AG09309 (cell line): ENCODE measurements at places on chromosomes 11 and 22.

DNA sequence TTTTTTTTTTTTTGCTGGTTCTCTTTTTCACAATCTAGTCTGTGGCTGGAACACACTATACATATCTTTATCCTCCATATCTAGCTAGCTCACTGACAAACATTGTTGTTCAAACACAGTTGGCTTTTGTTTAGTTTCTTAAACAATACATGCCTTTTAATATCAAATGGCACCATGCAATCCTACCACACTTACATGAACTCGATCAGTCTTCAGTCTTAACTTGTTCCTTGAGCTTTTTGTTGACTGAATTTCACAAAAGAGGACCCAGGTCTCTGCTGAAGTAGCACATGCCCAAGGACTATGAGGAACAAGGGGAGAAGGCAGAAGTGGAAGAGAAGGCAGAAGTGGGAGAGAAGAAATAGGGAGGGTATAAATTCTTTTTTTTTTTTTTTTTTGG lies 25.5 kb downstream of the TMEM123 start:
- no peak for DNase-seq

- DNase-seq = no peak
Observed at GRCh38 chr11:103295704-103296103, 186.5 kb downstream of the DYNC2H1 start.

DNA sequence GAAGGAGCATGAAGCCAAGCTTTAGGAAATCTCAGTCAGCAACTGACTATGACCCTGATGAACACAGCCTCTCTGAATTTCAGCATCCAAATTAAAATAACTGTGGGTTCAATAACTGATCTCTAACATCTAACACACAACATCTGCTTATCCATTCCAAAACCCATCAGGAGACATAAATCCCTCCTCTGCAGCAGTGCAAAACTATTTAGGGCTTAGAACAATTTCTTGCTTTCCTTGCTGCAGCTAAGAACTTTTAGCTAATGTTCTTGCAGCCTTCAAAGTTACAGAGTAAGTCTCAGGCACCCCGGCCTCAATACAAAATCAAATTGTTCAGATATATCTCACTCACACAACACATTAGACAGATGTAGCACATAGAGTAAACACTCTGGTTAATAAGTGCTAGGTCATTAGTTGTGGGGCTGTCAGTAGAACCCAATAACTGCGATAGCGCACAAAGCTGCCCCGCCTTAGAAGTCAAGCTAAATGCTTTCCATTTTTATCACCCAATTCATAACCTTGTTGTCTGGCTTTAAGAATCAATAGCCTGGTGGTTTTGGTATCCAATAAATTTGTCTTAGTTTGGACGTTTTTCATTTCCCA lies 139.6 kb downstream of the LARGE1 start:
- no peak for DNase-seq

- DNase-seq = no peak
Observed at GRCh38 chr22:45534339-45535192, 31.9 kb downstream of the FBLN1 start.

DNA sequence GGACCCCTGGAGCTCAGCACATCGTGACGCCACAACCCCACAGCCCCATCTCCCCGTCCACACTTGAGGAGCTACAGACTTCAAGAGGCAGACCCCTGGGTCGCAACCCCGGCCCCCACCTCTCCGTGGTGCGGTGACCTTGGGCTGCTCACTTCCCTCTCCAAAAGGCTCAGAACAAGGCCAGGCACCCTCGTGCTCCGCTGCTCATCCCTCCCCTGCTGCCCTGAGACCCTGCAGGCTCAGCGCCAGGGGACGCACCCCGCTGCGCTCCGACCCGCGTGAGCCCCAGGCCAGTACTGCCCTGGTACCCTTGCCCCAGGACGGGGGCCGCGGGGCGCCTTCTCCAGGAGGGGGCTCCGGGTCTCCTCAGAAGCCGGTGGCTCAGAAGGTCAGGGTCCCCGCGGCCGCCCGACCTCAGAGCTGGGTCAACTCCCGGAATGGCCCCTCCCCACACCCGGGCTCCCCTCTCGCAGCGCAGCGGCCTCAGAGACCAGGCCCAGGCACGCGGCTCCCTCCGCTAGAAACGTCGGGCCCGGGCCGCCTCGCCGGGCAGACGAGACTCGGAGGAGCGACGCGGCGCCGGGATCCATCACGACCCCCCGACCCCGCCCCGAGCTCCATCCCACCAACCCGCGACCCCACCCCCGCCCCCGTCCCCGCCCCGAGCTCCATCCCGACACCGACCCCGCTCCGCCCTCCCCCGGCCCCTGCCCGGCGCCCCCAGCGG lies 563 bp downstream of the GATD1 start:
- no peak for DNase-seq

DNA sequence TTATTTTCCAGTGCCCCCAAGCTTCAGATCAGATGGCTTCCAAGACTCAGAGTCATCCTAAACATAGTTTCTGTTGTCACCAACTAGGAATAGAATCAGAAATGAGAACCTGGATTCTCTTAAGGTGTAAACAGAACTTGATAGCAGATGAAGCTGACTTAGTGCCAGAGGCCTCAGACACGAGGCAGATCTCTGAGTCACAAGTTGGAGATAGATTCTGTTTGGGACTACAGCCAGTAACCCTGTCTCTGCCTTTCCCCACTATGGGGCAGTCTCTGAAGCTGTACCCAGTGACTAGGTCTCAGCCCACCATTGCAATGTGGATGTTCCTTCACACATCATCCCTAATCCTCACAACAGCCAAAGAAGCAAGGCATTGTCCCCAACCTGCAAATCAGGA lies 25.4 kb downstream of the NEU3 start:
- peak; percentile 37 for DNase-seq

- DNase-seq = no peak
Observed at GRCh38 chr11:107590460-107591377, at the start of gene ELMOD1. ELMOD1 (plus strand) TSS chr11:107591147; CDS start chr11:107618190, 27,043 bp downstream.

DNA sequence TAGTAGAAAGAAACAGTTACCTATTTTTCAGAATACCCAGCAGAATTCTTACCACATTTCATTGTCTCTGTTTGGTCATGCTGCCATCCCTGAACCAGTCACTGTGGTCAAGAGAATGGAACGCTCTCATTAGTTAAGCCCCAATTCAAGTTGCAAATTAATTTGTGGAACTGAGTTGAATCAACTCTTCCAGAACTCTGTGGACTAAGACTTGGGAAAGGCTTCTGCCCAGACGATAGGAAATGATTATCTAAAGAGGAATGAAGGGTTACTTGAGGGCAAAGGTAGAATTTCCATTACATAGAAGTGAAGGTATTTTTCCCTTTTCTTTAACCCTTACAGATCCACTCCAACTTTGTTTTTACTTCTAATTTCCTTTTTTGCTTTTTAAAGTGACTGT lies 286.4 kb downstream of the DYNC2H1 start:
- peak; percentile 5 for DNase-seq

GRCh38 chr11:113106507-113106906 lies 145.3 kb downstream of the NCAM1 start:
- DNase-seq = no peak

DNA sequence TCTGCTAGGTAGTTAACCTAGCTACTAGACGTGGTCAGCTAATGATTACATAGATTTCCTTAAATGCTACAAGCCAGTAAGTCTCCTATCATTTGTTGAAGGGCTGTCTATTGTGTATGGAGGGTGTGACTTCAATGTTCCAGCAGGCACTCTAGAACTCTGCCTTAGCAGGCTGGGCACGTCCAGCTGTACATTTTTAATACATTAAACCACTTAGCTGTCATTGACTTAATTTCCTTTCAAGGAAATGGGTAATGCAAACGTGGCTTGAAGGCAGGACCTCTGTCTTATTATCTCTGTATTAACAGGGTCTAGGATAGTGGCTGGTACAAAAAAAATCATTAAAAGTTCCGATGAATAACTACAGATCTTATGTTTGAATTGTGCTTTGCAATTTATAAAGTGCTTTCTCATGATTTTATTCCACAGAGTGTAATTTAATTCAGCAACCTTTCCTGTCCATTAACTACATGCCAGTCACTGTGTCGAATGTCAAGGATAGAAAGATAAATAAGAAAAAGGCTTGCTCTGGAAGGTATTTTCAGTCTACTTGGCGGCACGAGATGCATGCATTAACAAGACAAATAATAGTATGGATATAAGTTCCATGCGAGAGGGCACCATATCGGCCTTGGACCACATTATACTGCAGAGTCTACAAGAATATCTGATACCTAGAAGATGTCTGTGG lies 60.3 kb downstream of the APOL3 start:
- DNase-seq = no peak

- no peak for DNase-seq
Observed at GRCh38 chr11:33195462-33196173, 34.3 kb upstream of the CSTF3 start.

DNA sequence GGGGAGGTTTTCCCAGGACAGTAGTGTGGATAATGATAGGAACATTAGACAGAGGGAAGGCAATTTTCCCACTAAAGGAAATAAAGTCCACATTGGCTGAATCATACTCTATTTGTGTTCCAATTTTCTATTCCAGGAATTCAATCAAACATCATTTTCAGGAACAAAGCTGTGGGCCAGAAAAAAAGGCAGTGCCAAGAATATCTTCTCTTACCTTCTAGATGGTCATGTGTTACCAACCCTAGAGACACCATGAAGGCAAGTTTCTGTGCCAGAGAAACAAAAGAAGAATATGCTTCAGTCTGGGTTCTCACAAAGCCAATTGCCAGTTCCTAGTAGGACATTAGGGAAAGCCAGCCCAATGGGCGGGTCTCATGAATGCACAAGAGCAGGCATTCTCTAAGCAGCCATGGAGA lies 27.5 kb downstream of the LARGE2 start:
- DNase-seq = no peak

DNA sequence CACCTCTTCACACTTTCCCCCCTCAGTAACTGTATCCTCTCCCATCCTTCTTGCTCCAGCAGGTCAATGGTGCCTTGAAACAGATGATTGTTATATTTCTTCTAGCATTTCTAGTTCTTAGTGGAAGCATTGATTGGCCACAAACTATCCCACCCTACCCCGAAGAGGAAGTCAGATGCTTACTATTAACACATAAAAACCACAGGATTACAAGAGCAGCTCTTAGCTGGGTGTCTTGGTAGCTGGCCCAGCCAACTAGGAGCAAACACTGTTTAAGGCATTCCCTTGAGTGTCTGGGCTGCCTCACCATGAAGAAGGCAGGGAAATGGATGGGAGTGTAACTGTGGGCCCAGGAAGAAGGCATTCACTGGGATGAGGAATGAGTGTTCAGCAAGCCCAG lies 176.6 kb downstream of the GRIK4 start:
- DNase-seq = no peak

GRCh38 chr11:19597206-19597605 lies 115.4 kb upstream of the NAV2 start:
- peak; percentile 52 for DNase-seq

DNA sequence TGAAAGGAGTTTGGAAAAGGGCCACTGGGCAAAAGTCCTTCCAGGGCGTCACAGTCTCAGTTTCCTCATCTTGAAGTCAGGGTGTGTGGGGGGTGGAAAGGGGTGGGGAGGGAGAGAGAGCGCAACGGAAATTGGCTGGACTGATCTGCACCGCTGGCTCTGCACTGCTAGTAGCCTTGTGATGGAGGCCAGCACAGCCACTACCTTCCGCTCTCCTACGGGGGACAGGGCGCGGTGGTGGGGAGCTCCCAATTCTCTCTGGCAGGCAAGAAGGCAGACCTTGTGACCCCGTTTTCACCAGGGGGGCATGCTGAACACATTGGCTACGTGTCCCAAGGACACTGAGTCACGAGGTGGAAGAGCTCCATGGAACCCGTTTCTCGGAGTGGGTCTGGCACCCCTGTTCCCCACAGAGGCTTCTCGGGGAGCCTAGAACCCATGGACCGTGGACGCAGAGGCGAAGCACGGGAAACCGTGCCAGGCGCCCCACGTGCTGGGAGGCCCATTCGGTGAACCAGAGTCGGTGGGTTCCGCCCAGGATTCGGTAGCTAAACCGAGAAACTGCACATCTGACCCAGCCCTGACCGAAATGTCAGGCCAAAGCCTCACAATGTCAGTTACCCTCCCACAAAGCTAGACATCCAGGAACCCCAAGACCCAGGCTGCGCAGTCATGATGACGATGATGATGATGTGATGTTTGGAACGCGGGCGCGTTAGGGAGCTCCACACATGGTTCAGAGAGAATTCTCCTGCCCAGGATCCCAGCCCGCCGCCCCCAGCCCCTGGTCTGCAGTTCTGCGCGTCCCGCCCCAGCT lies 28.3 kb upstream of the WNT11 start:
- DNase-seq = no peak
